Type B pancreatic cell (in vitro differentiated cells): ENCODE measurements at places on chromosomes 3 and 15. TPM values are rescaled to one million over a fixed set of nuclear protein-coding genes. Genes with fewer than 3 reads are reported as not detected.

GRCh38 chr15:79436037-79436780 lies 4.1 kb downstream of the MINAR1 start:
- no peaks in the 10 kb centered on the region for H3K36me3 ChIP-seq
- no peak for DNase-seq
- no peak overlapping the region for H3K27ac ChIP-seq
- peaks cover 8% of the 10 kb centered on the region for H3K4me1 ChIP-seq

SLC2A2 gene
- total RNA-seq = 1.9 and 5.7 TPM in 2 replicates

DNA sequence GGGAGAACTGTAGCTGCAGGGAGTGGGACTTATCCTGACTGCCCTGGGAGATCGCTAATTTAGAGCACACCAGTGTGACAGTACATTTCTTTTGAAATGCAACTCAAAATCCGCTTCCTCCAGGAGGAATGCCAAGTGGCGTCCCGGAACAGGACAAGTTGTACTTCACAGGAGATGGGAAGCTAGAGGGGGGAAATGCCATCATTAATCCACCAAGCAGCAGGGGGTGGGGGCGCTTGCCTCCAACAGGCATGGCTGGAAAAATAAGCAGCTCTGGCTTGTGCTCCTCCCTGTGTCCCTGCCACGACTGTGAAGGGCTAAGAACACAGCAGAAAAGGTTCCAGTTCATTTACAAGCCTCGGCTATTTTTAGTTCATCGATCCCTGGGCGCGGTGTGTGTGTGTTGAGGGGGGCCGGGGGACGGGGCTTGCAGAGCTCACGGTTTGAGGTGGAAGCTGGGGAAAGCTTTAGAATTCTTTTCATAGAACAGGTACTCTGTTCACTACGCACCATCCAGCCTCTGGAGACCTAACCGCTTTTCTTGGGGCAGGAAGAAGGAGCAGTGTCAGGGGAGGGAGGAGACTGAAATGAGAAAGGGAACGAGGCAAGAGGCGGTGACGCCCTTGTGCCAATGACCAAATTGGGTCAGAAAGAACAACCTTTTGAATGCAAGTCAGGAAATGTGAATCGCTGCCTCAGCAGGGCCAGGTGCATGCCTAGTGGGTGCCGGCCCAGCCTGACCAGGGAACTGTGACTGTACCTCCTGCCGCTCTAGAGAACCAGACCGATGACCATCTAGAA lies 51.8 kb upstream of the DGKG start:
- peak overlapping the region; percentile 83 for H3K4me3 ChIP-seq
- H3K4me1 ChIP-seq = peaks cover 17% of the 10 kb centered on the region
- H3K27ac ChIP-seq = peak overlapping the region; percentile 57
- H3K36me3 ChIP-seq = no peaks in the 10 kb centered on the region
- no peak for DNase-seq

GRCh38 chr3:126263971-126264370 lies 83.6 kb upstream of the ALDH1L1 start:
- H3K4me3 ChIP-seq = no peak overlapping the region
- H3K4me1 ChIP-seq = peaks cover 16% of the 10 kb centered on the region
- H3K27ac ChIP-seq = no peak overlapping the region
- no peak for DNase-seq
- no peaks in the 10 kb centered on the region for H3K36me3 ChIP-seq

DNA sequence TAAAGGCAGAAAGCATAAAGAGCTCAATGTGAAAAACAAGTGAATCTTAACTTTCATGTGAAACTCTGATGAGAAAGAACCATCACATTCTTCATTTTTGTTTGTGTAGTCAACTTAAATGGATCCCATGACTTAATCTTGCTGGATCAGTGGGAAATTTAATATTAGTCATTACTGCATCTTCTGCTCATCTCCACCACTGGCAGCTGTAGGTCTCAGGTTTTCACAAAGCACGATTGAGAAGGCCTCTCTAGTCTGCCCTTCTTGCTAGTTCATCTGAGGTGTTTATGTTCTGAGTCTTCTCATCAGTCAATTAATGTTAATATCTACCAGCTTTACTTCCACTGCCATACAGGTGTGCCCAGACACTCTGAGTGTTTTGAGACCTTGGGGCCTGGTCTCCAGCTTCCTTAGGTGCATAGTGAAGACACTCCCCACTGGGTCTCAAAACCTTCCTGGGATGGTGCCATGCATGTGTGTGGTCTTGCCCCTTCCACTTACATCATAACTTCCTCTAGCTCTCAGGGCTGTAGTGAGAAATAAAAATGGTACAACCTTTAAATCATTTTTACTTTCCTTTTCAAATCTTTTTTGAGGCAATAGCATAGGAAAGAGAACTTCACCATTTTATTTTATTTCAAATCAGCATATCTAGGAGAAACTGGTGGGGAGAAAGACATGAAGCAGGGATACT lies 421.6 kb upstream of the CBLB start:
- no peak overlapping the region for H3K27ac ChIP-seq
- no peak for DNase-seq
- no peaks in the 10 kb centered on the region for H3K36me3 ChIP-seq
- H3K27me3 ChIP-seq = no peaks in the 10 kb centered on the region
- H3K4me3 ChIP-seq = no peak overlapping the region

KNG1 gene
- not detected in 2 replicates for total RNA-seq

DNA sequence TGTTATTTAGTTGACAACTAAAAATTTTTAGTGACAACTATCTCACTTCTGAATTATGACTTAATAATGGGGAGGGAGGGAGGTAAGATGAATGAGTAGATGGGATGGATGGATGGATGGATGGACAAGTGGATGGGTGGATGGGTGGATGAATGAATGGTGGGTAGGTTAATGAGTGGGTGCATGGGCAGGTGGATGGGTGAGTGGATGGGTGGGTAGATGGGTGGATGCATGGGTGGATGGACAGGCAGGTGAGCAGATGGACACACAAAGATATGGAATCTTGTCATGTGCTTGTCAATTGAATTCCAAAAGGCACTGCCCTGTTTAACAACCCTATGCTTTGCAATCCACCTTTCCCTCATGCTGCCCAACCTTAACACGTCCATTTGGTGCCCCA lies 41.5 kb downstream of the KLHL25 start:
- no peak overlapping the region for H3K4me3 ChIP-seq
- H3K27ac ChIP-seq = no peak overlapping the region
- peaks cover 7% of the 10 kb centered on the region for H3K4me1 ChIP-seq
- no peak for DNase-seq
- no peaks in the 10 kb centered on the region for H3K27me3 ChIP-seq
- peaks cover 4% of the 10 kb centered on the region for H3K36me3 ChIP-seq

DNA sequence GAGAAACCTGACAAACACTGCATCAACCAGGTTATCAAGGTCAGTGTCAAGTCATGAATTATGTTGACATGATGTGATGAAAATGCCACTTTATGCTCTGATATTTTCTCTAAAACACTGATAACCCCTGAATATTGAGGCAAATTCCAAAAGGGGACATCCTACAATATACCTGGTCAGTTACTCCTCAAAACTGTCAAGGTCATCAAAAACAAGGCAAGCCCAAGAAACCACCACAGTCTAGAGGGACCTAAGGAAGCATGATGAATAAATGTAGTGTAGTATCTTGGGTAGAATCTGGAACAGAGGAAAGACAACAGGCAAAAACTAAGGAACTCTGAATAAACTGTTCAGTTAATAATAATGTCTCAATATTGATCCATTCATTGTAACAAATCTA lies 275.3 kb upstream of the THRB start:
- H3K4me1 ChIP-seq = peaks cover 18% of the 10 kb centered on the region
- no peak for DNase-seq
- H3K4me3 ChIP-seq = no peak overlapping the region
- H3K27ac ChIP-seq = no peak overlapping the region
- H3K27me3 ChIP-seq = peaks cover 4% of the 10 kb centered on the region

THRB gene
- 15.6 and 27.3 TPM in 2 replicates for total RNA-seq

DNA sequence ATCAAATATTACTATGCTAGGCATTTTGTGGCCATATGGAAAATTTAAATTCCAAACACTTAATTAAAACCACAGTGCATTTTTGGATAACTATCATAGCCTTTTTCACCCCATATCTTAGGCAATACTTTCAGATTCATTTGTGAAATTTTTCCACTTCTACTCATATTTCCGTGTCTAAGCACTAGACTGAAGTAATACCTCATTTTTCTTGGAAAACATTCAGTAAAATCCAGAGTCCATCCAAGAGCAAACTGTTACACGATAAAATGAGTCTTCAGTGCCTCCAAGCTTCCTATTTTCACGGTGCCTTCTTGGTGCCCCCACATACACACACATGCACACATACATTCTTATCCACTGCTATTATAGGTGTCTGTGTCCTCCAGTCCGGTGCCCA lies 845.9 kb downstream of the TBL1XR1 start:
- no peak for DNase-seq
- H3K27ac ChIP-seq = no peak overlapping the region
- H3K36me3 ChIP-seq = no peaks in the 10 kb centered on the region
- H3K27me3 ChIP-seq = no peaks in the 10 kb centered on the region
- H3K4me1 ChIP-seq = no peaks in the 10 kb centered on the region
- no peak overlapping the region for H3K4me3 ChIP-seq

DNA sequence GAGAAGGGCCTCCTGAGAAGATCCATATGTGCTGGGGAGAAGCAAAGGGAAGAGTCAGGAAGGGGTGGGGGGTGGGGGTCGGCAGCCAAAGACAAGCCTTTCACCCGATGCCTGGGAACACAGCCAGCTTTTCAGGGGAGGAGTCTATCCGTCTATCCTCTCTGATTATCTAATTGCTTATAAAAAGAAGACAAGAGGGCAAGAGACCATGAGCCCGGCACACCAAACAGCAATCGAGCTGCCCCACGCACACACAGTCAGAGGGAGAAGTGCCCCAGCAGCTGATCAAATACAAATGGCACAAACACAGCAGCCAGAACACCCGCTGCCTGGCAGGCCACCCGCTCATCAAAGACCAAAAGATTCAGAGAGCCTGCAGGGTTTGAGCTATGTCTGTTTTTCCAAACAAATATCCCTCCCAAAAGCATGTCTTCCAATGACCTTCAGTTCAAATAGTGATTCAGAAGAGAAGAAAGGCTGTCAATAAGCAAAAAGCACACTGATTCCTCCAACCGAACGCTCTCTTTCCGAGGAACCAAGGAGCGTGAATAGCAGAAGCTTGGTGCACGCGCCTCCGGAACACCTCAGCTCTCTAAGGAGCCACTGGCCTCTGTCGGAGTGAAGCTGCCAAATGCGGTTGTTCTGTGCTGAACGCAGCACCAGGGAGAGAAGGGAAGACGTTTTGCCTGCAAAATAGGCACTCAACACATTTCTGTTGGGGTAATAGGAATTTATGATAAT lies 419.2 kb downstream of the OCA2 start:
- no peak for DNase-seq
- H3K4me3 ChIP-seq = peak overlapping the region; percentile 44
- no peak overlapping the region for H3K27ac ChIP-seq
- no peaks in the 10 kb centered on the region for H3K36me3 ChIP-seq

DNA sequence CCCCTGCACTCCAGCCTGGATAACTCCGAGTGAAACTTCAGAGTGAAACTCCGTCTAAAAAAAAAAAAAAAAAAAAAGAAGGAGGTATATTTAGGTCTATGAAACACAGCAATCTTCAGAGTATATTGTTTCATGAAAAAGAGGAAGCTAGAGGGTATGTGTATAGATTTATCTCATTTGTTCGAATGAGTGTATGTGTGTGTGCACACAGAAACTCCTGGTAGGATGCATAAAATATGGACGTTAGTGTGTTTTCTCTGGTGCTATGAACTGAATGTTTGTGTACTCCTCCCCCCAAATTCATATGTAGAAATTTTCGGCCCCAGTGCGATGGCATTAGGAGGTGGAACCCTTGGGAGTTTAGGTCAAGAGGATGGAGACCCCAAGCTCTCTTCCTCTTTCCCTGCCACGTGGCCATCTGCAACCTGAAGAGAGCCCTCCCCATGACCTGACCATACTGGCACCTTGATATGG lies 98.6 kb upstream of the KLF13 start:
- H3K27me3 ChIP-seq = peaks cover 4% of the 10 kb centered on the region
- no peak overlapping the region for H3K4me3 ChIP-seq
- H3K27ac ChIP-seq = no peak overlapping the region
- no peaks in the 10 kb centered on the region for H3K36me3 ChIP-seq

GASK1A gene
- 0.36 and 0.89 TPM in 2 replicates for total RNA-seq
